Right ventricle myocardium superior (tissue), 1 donor: ENCODE measurements at places on chromosomes 4 and X. TPM values are rescaled to one million over a fixed set of nuclear protein-coding genes. Genes with fewer than 3 reads are reported as not detected.

- no peak for DNase-seq
Observed at GRCh38 chr4:182354867-182355266, 111.7 kb downstream of the TENM3 start.

GRCh38 chr4:42083816-42084215 is 68.6 kb downstream of the BEND4 start:
- no peak for DNase-seq

PAGE2 gene
- not detected for total RNA-seq

GRCh38 chr4:94536049-94536448 is 84.3 kb downstream of the PDLIM5 start:
- no peak for DNase-seq

DNA sequence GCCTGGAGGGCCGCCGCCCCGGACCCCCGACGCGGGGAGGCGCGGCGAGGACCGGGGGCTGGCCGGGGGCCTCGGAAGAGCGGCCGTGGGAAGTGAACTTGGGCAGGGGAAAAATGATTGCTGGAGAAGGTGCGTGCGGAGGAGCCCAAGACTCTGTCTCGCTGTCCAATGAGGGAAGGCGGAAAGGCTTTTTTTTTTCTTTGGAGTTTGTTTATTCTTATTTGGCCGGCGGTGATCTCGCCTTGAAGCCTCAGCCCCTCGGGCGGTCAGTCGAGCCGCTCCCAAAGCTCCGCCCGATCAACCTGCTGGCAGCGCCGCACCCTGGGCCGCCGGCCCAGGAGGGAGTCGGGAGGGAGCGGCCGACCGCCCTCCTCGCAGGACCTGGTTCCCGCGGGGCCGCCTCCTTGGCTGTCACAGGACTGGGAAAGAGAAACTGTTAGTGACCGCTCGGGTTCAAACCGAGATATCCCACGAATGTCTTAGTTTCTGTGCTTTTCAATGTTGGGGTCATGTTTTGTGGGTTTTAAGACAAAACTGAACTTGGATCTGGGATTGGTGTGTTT is 2.5 kb downstream of the CPEB2 start:
- peak; percentile 92 for DNase-seq

DNA sequence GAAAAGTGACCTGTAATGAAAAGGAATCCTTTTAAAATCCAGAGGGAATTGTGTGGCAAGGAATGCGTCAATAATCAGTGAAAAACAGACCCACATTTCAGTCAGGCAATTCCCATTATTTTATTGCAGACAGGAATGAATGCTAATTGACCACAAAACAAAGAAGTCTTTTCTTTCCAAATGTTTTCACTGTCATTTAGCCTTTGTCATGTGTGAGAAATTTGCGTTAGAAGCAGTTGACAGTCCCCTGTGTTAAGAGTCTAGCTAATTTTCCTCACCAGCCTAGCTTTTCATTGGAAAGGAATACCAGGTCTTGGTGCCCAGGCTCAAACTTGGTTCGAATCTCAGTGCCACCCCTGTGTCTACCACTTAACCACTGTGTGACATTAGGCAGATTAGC is 83.4 kb downstream of the KIT start:
- no peak for DNase-seq

DNA sequence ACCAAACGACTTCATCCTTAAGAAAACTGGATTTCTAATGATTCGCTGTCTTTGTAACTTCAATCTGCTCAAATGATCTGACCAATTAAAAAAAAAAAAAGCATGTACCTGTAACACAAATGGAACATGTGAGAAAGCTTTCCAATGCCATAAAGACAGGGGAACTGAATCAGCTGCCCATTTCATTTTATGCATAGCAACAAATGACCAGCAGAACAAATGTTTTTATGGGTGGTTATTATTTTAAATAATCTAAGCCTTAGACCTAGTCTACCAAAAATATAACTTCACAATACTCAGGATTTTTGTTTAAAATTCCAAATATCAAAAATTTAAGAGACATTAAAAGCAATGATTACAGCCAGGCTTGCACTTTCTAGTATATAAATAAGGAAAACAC is 145.7 kb downstream of the NR3C2 start:
- DNase-seq, result no peak

GRIA2 gene
- not detected for total RNA-seq

- DNase-seq, result no peak
Observed at GRCh38 chrX:26851981-26852380, 611.2 kb downstream of the PPP4R3C start.

CPZ gene
- not detected for total RNA-seq

GRCh38 chr4:52199574-52200338 is 148.7 kb downstream of the SPATA18 start:
- DNase-seq, result no peak

CACNA1F gene
- total RNA-seq, result 0.11 TPM

GRCh38 chr4:78667325-78667724 is 108.8 kb upstream of the BMP2K start:
- no peak for DNase-seq

- no peak for DNase-seq
Observed at GRCh38 chrX:100673397-100673953, 29.5 kb downstream of the SRPX2 start.

DNA sequence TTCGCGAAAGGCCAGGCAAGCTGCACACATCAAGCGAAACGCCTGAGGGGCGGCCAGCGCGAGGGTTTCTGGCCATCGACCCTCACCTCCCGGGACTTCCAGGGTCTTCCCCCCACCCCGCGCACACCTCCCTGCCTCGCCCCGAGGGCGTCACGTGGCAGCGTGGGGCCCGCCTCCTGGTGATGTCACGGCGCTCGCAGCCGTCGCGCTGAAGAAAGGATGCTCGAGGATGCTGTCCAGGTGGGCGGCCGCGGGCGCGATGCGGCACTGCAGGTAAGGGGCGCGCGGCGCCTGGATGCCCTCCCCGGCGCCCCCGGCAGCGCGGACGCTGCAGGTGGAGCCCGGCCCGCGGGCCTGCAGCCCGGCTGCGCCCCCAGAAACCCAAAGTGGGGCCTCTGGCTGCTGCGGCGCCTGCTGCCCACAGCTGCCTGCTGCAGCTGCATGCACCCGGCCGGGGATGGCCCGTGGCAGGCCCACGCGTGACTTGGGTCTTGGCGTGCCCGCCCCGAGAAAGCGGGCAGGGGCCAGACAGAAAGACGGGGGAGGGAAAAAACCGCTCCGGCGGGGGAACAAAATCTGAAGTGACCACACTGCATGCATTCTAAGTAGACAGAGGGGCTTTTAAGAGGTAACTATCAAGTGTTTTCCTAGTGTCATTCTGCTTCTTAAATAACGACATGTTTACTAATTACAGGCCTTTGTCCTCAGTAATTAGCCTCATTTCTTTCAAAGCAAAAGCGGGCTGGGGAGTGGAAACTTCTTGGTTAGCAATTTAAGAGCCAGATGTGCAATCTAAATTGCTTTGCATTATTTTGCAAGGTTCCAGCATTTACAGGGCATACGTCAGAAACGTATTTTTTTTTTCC is 1.7 kb downstream of the CLCN4 start:
- DNase-seq, result no peak

DNA sequence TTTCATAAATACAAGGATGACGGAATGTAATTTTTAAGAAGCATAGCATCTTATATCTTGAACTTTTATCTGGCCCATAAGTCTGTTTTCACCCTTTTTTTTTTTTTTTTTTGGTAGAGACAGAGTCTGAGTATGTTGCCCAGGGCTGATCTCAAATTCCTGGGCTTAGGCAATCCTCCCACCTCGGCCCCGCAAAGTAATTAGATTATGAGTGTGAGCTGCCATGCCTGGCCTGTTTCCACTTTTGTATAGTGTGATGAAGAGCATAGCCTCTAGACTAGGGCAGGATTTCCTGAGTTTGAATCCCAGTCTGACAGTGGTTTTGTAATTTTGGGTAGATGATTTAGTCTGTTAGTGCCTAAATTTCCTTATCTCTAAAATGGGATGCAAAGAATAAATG is 11.0 kb downstream of the STIM2 start:
- DNase-seq, result no peak

DNA sequence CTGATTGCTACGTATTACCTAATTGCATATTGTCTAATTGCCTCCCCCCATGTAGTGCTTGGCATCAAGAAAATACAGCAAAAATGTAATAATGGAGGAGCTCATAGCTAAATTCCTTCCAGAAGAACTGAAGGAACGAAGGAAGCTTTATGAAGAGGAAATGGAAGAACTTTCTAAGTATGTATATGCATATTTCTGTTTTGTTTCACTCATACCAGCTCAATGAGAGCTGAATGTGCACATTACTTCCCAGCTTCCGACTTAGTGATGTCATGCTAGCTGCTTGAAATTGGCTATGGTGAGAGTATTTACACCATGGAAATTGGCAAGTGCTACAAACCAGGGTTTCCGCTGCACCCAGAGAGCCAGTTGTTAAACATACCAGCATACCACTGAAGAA is 34.7 kb downstream of the LONRF3 start:
- DNase-seq, result no peak

ANXA3 gene
- 41.4 TPM for total RNA-seq

DNA sequence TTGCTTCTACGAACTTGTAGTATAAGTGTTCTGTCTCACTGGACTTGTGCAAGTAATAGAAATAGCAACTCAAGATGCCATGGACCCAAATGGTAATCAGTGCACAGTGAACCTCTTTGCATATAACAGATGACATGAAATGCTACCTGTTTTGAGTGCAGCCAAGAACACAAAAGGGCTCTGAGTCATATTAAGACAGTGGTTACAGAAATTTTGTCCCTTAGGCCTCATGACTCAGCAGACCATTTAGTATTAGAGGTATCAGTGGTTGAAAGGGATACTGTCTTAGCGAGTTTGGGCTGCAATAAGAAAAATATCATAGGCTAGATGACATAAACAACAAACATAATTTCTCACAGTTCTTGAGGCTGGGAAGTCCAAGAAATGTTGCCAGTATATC is 502.9 kb upstream of the PCDH10 start:
- DNase-seq, result no peak

DNA sequence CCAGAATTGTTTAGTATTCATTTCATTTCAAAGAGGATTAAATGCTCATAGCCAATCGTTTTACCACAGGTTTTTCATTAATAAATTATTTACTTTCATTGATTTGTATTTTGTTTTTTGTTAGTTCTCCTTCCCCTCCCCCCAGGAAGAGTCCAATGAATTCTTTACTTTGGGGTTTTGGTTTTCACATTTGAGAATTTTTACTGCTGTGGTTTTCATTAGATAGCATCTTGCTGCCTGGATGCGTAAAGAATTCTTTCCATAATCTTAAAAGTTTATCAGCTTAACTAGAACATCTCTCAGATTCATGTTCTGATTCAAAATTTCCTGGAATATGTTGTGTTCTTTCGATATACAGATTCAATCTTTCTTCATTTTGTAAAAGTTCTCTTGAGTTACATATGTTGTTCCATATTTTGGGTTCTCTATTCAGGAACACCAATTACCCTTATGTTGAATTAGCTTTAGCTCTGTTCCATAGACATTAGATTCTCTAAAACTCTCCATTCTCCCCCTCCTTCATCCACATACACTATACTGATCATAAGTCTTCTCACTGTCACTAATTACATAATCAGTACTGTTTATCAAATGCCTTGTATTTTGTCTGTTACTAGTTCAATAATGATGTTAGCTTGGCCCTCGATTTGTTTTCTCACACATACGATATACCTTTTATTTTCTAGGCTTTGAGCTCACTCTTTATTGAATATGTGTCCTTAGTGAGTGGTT is 184.4 kb downstream of the CAMK2D start:
- DNase-seq, result no peak

DNA sequence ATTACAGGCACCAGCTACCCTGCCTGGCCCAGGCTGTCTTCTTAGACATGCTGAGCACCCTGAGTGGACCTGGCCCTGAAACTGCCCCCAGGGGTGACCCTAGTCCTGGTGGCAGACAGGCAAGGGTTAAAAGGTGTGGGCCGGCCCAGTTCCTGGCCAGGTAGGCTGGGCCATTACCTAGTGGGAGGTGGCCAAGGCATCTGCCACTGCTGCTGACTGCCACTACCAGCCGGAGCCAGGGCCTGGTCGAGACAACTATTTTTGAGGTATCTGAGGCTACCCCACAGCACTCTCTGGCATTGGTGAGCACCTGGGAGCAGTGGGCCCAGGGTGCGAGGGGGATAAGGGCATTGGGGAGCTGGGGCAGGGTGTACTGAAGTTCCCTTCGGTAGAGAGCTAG is at the start of gene CCDC120:
TSS of gene CCDC120 (plus strand) at position 206 of the 400 bp plus-strand sequence. CDS start 3,043 bp downstream, outside the sequence.
- DNase-seq, result no peak

- DNase-seq, result no peak
Observed at GRCh38 chrX:101642093-101642492, 17.6 kb downstream of the ARMCX2 start.

SLIT2 gene
- total RNA-seq, result 10.2 TPM

- no peak for DNase-seq
Observed at GRCh38 chrX:73728602-73729001, 165.6 kb downstream of the CHIC1 start.

GRCh38 chr4:38411092-38411491 is 252.9 kb upstream of the KLF3 start:
- DNase-seq, result no peak

- no peak for DNase-seq
Observed at GRCh38 chr4:154707877-154708276, 35.9 kb upstream of the LRAT start.

RIPPLY1 gene
- total RNA-seq, result not detected

DNA sequence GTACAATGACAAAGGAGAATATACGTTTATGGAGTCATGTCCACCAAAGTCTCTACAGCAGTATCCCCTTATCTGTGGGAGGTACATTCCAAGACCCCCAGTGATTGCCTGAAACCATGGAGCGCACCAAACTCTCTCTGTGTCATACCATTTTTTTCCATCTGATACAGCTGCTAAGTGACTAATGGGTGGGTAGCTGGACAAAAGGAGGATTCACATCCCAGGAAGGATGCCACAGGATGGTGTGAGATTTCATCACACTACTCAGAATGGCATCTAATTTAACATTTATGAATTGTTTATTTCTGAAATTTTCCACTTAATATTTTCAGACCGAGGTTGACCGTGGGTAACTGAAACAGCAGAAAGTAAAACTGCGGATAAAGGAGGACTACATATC is 49.8 kb upstream of the AGA start:
- DNase-seq, result no peak

DNA sequence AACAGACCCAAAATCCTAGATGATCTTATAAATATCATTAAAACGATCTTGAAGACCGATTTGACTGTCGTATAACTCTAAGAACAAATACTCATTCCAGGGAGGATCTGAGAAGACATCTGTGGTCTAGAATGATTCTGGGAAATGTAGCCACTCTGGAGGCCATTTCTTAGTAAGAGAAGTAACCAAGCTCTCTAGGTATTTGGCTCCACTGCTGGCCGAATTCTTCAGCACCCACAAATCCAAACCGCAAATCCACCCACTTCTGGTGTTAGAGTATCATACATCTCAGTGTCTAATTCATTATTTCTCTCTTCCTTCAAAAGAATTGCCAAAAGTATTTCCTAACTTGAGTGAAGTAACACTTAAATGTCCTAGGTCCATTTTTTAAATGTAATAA is 23.9 kb downstream of the KLHL5 start:
- no peak for DNase-seq

- DNase-seq, result no peak
Observed at GRCh38 chr4:177573507-177573906, 131.3 kb upstream of the AGA start.
